Effector memory CD4-positive, alpha-beta T cell (primary cell): ENCODE measurements at places on chromosomes 1 and 21.

GRCh38 chr1:28913786-28914227, 562 bp upstream of the EPB41 start:
- no peak for DNase-seq
- H3K36me3 ChIP-seq: no peaks in the 10 kb centered on the region
- peak overlapping the region; percentile 71 for H3K27ac ChIP-seq
- H3K4me1 ChIP-seq: peaks cover 29% of the 10 kb centered on the region

DNA sequence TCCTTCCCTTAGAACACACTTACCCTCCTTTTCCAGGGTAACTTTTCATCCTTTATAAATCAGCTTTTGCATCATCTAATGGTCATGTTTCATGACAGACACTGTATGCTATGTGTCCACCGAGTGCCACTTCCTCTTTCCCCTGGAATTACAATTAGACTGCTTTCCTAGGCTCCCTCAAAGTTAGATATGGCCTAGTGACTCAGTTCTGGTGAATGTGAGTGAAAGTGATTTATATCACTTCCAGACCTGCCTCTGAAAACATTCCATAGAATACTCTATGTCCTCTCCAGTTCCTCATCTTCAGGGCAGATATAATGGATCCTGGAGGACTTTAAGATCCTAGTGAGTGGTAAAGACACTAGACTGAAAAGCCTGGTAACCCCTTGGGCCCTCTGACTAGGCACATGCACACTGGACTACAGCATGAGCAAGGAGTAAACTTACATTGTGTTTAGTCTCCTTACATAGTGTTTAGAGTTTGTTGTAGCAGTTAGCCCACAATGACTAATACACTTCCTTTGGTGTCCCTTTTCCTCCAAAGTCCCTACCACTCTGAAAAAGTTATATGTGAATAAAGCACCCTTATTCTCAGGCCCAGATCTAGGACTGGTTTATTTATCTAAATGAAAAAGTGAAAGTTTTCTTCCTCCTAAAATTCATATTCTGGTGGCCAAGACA, 59.3 kb downstream of the GPR88 start:
- no peak overlapping the region for H3K27ac ChIP-seq
- DNase-seq: no peak
- H3K4me3 ChIP-seq: no peak overlapping the region
- no peaks in the 10 kb centered on the region for H3K27me3 ChIP-seq

DNA sequence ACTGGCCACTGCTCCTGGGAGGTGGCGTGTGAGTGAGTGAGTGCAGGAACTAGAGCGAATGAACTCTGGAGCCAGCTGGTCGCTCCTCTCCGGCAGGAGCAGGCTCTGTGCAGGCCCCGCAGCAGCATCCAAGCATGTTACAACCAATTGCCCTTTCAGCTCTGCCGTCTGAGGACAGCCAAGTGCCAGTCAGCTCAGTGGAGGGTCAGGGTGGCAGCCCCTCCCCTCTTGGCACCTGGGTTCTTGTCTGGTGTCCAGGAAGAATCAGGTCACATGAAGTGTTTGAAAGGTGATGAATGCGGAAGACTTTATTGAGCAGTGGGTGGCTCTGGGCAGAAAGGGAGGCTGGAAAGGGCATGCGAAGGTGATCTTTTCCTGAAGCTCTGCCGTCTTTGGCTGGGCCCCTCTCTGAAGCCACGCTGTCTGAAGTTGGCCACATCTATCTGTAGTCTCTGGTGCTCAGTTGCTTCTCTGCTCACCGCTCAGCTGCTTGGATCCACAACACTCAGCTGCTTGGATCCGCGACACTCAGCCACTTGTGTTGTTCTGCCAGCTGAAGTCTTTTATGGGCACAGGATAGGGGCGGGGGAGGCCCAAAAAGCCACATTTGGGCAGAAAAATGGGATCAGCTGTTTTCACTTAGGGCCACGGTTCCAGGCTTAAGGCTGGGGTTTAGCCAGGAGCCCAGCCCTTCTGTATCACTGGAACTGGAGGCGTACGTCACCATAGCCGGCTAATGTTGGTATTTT, 139.8 kb downstream of the ADSS2 start:
- H3K27ac ChIP-seq: no peak overlapping the region
- H3K4me1 ChIP-seq: no peaks in the 10 kb centered on the region
- H3K4me3 ChIP-seq: no peak overlapping the region
- DNase-seq: no peak
- no peaks in the 10 kb centered on the region for H3K36me3 ChIP-seq

GRCh38 chr1:243258731-243259130, 2.9 kb downstream of the SDCCAG8 start:
- H3K4me3 ChIP-seq: no peak overlapping the region
- H3K27ac ChIP-seq: no peak overlapping the region
- no peaks in the 10 kb centered on the region for H3K36me3 ChIP-seq
- peaks cover 6% of the 10 kb centered on the region for H3K4me1 ChIP-seq
- no peak for DNase-seq

GRCh38 chr1:150513351-150513791, 2.2 kb upstream of the FALEC start:
- no peaks in the 10 kb centered on the region for H3K27me3 ChIP-seq
- H3K4me3 ChIP-seq: no peak overlapping the region
- no peak overlapping the region for H3K27ac ChIP-seq
- H3K4me1 ChIP-seq: peaks cover 11% of the 10 kb centered on the region
- H3K36me3 ChIP-seq: no peaks in the 10 kb centered on the region
- DNase-seq: no peak

- H3K27me3 ChIP-seq: no peaks in the 10 kb centered on the region
- no peaks in the 10 kb centered on the region for H3K36me3 ChIP-seq
- DNase-seq: no peak
- no peaks in the 10 kb centered on the region for H3K4me1 ChIP-seq
- H3K4me3 ChIP-seq: no peak overlapping the region
- H3K27ac ChIP-seq: no peak overlapping the region
Measured at GRCh38 chr21:33848249-33848953, 67.2 kb downstream of the ATP5PO start.

DNA sequence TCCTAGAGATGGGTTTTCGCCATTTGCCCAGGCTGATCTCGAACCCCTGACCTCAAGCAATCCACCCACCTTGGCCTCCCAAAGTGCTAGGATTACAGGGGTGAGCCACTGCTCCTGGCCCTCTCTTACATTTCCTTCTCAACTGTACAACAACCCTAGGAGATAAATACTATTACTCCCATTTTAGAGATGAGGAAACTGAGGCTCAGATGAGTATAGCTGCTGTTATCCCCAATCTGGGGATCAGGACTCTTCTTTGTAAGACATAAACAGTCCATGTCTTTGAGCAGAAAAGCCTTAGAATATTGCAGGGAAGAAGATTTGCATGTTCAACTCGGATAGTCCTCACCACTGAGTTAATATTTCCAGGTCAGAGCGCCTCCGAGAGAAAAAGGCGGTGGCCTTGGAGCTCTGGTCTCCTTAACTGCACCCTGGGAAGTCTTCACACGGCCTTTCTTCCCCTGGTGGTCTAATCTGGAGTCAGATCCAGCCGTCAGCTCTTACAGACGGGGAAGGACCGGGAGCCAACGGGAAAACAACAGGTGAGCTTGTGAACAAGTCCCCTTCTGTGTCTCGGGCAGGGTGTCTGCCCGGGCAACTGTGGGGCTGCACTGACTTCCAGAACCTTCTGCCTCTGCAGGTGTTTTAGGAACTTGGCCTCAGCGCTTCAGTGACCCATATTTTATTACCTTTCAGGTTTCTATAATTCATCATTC, 5.9 kb upstream of the OLIG1 start:
- H3K4me3 ChIP-seq: no peak overlapping the region
- no peak for DNase-seq
- peaks cover 8% of the 10 kb centered on the region for H3K27me3 ChIP-seq
- no peaks in the 10 kb centered on the region for H3K36me3 ChIP-seq
- H3K4me1 ChIP-seq: peaks cover 3% of the 10 kb centered on the region
- no peak overlapping the region for H3K27ac ChIP-seq

DNA sequence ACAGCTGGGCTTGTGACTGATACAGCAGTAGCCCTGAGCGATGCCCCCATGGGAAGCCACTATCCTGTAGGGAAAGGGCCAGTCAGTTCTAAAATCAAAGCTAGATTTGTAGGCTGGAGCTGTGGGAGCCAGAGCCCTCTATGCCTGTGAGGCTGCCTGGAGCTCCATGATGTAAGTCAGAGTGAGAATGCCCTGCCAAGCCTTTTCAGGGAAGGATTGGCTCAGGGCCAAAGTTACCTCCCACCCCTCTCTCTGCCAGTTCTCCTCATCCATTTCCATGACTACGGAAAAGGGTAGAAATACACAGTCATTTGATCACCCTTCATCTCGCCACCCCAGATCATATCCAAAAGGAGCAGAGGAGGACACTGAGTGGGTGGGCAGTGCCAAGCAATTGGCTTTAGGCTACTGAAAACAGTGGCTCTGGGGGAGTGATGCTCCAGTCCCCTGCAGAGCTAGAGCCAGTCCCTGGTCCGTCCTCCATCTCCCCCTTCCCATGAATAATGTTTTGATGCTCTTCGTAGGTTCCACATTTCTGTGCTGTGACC, 59.5 kb upstream of the KCNA3 start:
- no peak overlapping the region for H3K27ac ChIP-seq
- H3K36me3 ChIP-seq: no peaks in the 10 kb centered on the region
- H3K27me3 ChIP-seq: no peaks in the 10 kb centered on the region
- DNase-seq: no peak

- no peaks in the 10 kb centered on the region for H3K27me3 ChIP-seq
- no peaks in the 10 kb centered on the region for H3K36me3 ChIP-seq
- DNase-seq: no peak
- no peak overlapping the region for H3K4me3 ChIP-seq
- peaks cover 5% of the 10 kb centered on the region for H3K4me1 ChIP-seq
Measured at GRCh38 chr1:93712741-93713140, 31.1 kb upstream of the BCAR3 start.

GRCh38 chr1:180773210-180773865, 139.4 kb upstream of the KIAA1614 start:
- no peak overlapping the region for H3K27ac ChIP-seq
- H3K27me3 ChIP-seq: no peaks in the 10 kb centered on the region
- no peaks in the 10 kb centered on the region for H3K4me1 ChIP-seq
- H3K4me3 ChIP-seq: no peak overlapping the region

GRCh38 chr1:183218027-183218618, 32.1 kb downstream of the LAMC2 start:
- H3K4me3 ChIP-seq: no peak overlapping the region
- H3K27ac ChIP-seq: no peak overlapping the region
- DNase-seq: no peak
- H3K4me1 ChIP-seq: no peaks in the 10 kb centered on the region
- H3K36me3 ChIP-seq: no peaks in the 10 kb centered on the region

GRCh38 chr1:219555806-219556205, 57.1 kb downstream of the ZC3H11B start:
- no peak overlapping the region for H3K4me3 ChIP-seq
- H3K36me3 ChIP-seq: no peaks in the 10 kb centered on the region
- no peaks in the 10 kb centered on the region for H3K27me3 ChIP-seq
- DNase-seq: no peak

DNA sequence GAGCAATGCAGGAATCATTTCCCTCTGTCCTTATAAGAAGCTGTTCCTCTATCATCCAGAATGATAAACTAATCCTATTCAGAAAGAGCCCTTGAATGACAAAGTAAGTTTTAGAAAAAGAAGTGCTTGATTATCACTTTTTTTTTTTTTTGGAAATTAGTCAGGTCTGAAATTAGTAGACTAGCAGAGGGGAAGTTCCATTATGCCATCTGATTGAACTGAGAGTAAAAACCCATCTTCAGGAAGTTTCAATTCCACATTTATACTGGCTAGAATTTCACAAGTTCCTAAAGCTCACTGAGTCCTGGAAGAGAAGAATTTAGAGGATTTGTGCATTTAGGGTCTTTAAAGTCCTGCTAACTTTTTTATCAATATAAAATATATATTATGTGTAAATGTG, 128.8 kb upstream of the COA6 start:
- H3K4me1 ChIP-seq: no peaks in the 10 kb centered on the region
- H3K36me3 ChIP-seq: no peaks in the 10 kb centered on the region
- H3K4me3 ChIP-seq: no peak overlapping the region
- H3K27me3 ChIP-seq: peaks cover 3% of the 10 kb centered on the region

DNA sequence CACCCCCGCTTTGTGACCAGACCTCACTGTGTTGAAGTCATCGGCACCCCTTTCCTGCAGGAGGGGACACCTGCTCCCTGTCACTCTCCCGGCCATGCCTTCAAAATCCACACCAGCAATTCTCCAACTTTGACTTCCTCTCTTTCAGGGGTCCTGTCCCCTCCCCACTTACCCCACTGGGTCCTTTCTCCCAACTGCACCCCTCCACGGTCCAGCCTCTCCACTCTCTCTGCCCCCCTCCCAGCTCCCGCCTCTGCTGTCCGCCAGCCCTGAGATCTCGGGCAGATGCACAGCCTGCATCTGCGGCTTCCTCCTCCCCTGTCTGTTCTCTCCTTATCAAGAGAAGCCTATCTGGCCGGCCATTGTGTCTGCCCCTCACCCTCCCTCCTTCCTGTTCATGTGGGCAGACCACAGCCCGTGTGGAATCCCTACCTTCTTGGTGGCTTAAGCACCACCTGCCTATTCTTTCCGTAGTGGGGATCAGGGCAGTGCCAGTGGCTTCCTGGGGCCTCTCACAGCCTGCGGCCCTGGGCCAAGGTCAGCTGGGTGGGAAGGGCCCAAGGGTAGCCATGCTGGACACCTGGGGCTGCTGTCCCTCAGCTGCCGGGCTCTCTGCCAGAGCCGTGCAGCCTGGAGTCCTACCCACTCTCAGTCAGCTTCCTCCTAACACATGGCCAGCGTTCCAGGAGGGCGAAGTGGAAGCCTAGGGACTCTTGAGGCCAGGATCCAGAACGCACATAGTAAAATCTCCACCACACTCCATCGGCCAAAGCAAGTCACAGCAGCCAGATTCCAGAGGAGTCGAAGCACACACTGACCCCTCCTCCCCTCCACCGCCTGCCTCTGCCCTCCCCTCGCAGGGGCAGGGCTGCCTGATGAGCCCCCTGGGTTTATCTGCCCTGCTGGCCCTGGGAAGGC, 5.1 kb upstream of the HES4 start:
- no peak overlapping the region for H3K4me3 ChIP-seq
- no peaks in the 10 kb centered on the region for H3K36me3 ChIP-seq
- no peak for DNase-seq

DNA sequence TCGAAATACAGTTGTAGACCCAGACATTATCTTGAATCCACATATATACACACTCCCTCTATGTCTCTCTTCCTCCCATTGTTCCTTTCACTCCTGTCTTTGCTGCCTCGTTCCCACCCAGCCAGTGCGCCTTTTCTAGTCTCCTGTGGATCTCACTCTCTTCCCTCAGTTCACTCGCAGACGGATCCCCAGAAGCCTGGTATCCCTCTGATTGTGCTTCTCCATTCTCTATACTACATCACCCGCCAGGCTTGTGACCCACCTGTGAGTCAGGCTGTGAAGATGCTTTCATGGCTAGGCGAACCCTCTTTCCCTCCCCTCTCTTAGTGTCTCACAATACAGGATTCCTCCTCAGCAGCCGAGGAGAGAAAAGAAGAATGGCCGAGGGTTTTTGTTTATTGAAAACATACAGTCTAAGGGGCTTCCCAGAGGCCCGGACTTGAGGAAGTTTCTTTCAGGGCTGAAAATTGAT, 1.5 kb downstream of the HCN3 start:
- no peaks in the 10 kb centered on the region for H3K36me3 ChIP-seq
- H3K27me3 ChIP-seq: no peaks in the 10 kb centered on the region
- H3K4me3 ChIP-seq: no peak overlapping the region
- H3K4me1 ChIP-seq: peaks cover 21% of the 10 kb centered on the region
- no peak overlapping the region for H3K27ac ChIP-seq
- no peak for DNase-seq

GRCh38 chr1:178552856-178553255, 39.9 kb downstream of the TEX35 start:
- H3K4me3 ChIP-seq: no peak overlapping the region
- H3K27ac ChIP-seq: no peak overlapping the region
- H3K27me3 ChIP-seq: no peaks in the 10 kb centered on the region
- no peak for DNase-seq

- H3K4me3 ChIP-seq: no peak overlapping the region
- peaks cover 3% of the 10 kb centered on the region for H3K27me3 ChIP-seq
- no peak for DNase-seq
- H3K36me3 ChIP-seq: no peaks in the 10 kb centered on the region
- H3K27ac ChIP-seq: no peak overlapping the region
Measured at GRCh38 chr21:35406635-35407034, 357.5 kb upstream of the RUNX1 start.
